GM23338 (cell line): ENCODE measurements at places on chromosomes 4 and X. TPM values are rescaled to one million over a fixed set of nuclear protein-coding genes. Genes with fewer than 3 reads are reported as not detected.

GRPR gene
- 9.5 and 13.4 TPM in 2 replicates for polyA plus RNA-seq

RWDD4 gene
- polyA plus RNA-seq = 28.9 and 29.8 TPM in 2 replicates

MAGEC1 gene
- polyA plus RNA-seq = not detected in 2 replicates

KIF4A gene
- 18.7 and 21.5 TPM in 2 replicates for polyA plus RNA-seq

MBNL3 gene
- polyA plus RNA-seq = 0.94 and 2.3 TPM in 2 replicates

ATP11C gene
- polyA plus RNA-seq = 44.0 and 45.7 TPM in 2 replicates

MMGT1 gene
- 6.2 and 6.9 TPM in 2 replicates for polyA plus RNA-seq

FREM3 gene
- 0.03 and 0.28 TPM in 2 replicates for polyA plus RNA-seq

REST gene
- polyA plus RNA-seq = 34.2 and 44.7 TPM in 2 replicates

MAGEA4 gene
- 0.73 and 1.0 TPM in 2 replicates for polyA plus RNA-seq

HPSE gene
- 1.8 and 2.2 TPM in 2 replicates for polyA plus RNA-seq

NDNF gene
- 0.31 and 0.57 TPM in 2 replicates for polyA plus RNA-seq

PITX2 gene
- polyA plus RNA-seq = 0.99 and 1.0 TPM in 2 replicates

SRPX2 gene
- not detected in 2 replicates for polyA plus RNA-seq

REPS2 gene
- polyA plus RNA-seq = 1.2 and 2.2 TPM in 2 replicates

TNIP3 gene
- polyA plus RNA-seq = 0.45 TPM in 1 of 2 replicates, not detected in the other

ARR3 gene
- not detected in 2 replicates for polyA plus RNA-seq

ELOVL6 gene
- 74.5 and 82.7 TPM in 2 replicates for polyA plus RNA-seq

EPHA5 gene
- 0.05 and 0.07 TPM in 2 replicates for polyA plus RNA-seq

GABRQ gene
- 2.1 and 2.2 TPM in 2 replicates for polyA plus RNA-seq

PGK1 gene
- polyA plus RNA-seq = 249 and 262 TPM in 2 replicates

SLIT2 gene
- 4.9 and 5.2 TPM in 2 replicates for polyA plus RNA-seq

OSTC gene
- polyA plus RNA-seq = 290 and 311 TPM in 2 replicates

ITIH6 gene
- not detected in 2 replicates for polyA plus RNA-seq

INPP4B gene
- 0.03 and 0.11 TPM in 2 replicates for polyA plus RNA-seq

PCDH18 gene
- 17.3 and 19.5 TPM in 2 replicates for polyA plus RNA-seq

IL15 gene
- polyA plus RNA-seq = 2.7 and 3.7 TPM in 2 replicates

TLR8 gene
- polyA plus RNA-seq = not detected in 2 replicates

UGT2B15 gene
- polyA plus RNA-seq = not detected in 2 replicates

COL4A6 gene
- polyA plus RNA-seq = 2.8 and 4.1 TPM in 2 replicates

PPBP gene
- 0.50 TPM in 1 of 2 replicates, not detected in the other for polyA plus RNA-seq

NUDT11 gene
- polyA plus RNA-seq = 25.0 and 27.5 TPM in 2 replicates

USP17L13 gene
- polyA plus RNA-seq = not detected in 2 replicates

TCEAL6 gene
- polyA plus RNA-seq = 1.2 and 2.2 TPM in 2 replicates

NPFFR2 gene
- polyA plus RNA-seq = 2.1 and 2.9 TPM in 2 replicates

NUDT6 gene
- polyA plus RNA-seq = 9.1 TPM in 2 replicates

PABPC1L2A gene
- 0.24 and 0.26 TPM in 2 replicates for polyA plus RNA-seq

CDS1 gene
- polyA plus RNA-seq = 8.3 and 10.0 TPM in 2 replicates

C4orf51 gene
- polyA plus RNA-seq = 0.71 TPM in 1 of 2 replicates, not detected in the other

RAI2 gene
- polyA plus RNA-seq = 0.99 and 1.5 TPM in 2 replicates

FAM53A gene
- 1.1 and 1.4 TPM in 2 replicates for polyA plus RNA-seq

TEX13B gene
- 0.16 and 0.23 TPM in 2 replicates for polyA plus RNA-seq

MAGEB2 gene
- 0.24 TPM in 1 of 2 replicates, not detected in the other for polyA plus RNA-seq

PPP2R2C gene
- polyA plus RNA-seq = 0.77 and 1.3 TPM in 2 replicates

ASB12 gene
- polyA plus RNA-seq = 0.63 and 1.1 TPM in 2 replicates

FRG2 gene
- not detected in 2 replicates for polyA plus RNA-seq

CLDN2 gene
- polyA plus RNA-seq = not detected in 2 replicates

MND1 gene
- polyA plus RNA-seq = 61.1 and 63.5 TPM in 2 replicates

ZNF630 gene
- polyA plus RNA-seq = 0.95 and 1.2 TPM in 2 replicates

LPAR4 gene
- 13.0 and 14.1 TPM in 2 replicates for polyA plus RNA-seq

LONRF3 gene
- polyA plus RNA-seq = not detected in 2 replicates

IQCM gene
- polyA plus RNA-seq = 0.24 TPM in 1 of 2 replicates, not detected in the other
